ENCODE measurements at places on chromosomes 11 and 22. TPM values are rescaled to one million over a fixed set of nuclear protein-coding genes. Genes with fewer than 3 reads are reported as not detected.

DNA sequence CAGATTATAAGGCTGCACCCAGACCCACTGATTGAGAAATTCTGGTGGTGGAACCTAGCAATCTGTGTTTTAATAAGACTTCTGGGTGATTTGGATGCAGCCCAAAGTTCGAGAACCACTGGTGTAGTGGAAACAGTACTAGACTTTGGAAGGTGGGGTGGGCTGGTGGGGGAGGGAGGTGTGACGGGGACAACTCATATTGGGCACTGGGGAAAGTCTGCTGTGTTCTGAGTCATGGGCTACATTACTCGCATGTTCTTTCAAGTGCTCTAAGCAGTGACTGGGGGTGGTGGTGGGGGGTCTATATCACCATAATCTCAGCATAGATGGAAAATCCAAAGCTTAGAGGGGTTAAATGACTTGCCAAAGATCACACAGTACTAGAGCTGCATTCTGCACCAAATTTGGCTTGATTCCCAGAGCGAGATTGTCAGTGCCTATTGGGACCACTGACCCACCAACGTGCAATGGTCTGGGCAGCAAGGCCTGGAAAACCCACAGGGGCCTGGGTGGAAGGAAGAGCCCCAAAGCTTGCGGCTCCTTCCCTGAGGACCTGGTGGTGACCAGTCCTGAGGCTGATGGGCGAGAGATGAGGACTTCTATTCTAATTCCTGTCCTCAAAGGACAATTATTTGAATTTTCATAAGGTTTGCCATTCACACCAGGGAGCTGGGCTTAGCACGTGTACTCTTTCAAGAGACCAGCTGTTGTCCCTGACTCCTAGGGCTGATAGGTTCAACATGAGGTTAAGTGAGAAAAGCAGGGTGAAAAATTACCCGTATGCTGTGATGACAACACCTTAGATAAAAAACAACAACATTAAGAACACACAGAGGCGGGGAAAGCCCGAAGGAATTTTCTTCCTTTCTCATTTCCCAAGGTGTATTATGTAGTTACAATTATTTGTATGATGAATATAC, 77.5 kb upstream of the NARS2 start:
- H3K27ac ChIP-seq = no peak overlapping the region
- H3K4me1 ChIP-seq = no peaks in the 10 kb centered on the region
- no peak for DNase-seq

HMOX1 gene
- total RNA-seq = 52.5 TPM

TRIM48 gene
- total RNA-seq = not detected

- H3K27me3 ChIP-seq = no peaks in the 10 kb centered on the region
- no peaks in the 10 kb centered on the region for H3K36me3 ChIP-seq
- no peak overlapping the region for H3K4me3 ChIP-seq
- H3K27ac ChIP-seq = no peak overlapping the region
These were observed 1134.1 kb upstream of the CCDC90B start for GRCh38 chr11:84420271-84420670.

- H3K4me1 ChIP-seq = peaks cover 1% of the 10 kb centered on the region
- no peaks in the 10 kb centered on the region for H3K27me3 ChIP-seq
- H3K4me3 ChIP-seq = no peak overlapping the region
- peak overlapping the region; percentile 89 for H3K27ac ChIP-seq
These were observed 106.4 kb upstream of the ANO1 start for GRCh38 chr11:69971741-69972140.

HEPN1 gene
- total RNA-seq = not detected

GUCY1A2 gene
- 2.2 TPM for total RNA-seq

DNA sequence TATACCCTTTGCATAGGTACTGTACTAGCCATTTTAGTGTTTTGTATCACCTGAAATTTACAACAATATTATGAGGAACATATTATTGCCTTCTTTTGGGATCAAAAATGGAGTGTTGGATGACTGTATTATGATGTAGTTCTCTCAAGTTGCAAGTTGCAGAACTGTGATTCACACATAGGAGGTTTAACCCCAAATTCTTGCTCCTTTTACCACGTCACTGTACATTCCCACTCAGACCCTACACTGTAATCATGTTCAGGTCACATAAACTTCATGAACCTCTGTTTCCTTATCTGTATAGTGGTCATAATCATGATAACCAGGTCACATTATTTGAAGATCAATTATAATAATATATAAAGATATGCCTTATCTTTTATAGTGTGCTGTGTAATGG, 925.1 kb upstream of the TENM4 start:
- H3K27me3 ChIP-seq = no peaks in the 10 kb centered on the region
- H3K4me3 ChIP-seq = no peak overlapping the region
- no peaks in the 10 kb centered on the region for H3K4me1 ChIP-seq
- no peak overlapping the region for H3K27ac ChIP-seq

- no peaks in the 10 kb centered on the region for H3K36me3 ChIP-seq
- no peaks in the 10 kb centered on the region for H3K27me3 ChIP-seq
- H3K4me1 ChIP-seq = peaks cover 14% of the 10 kb centered on the region
- peak overlapping the region; percentile 51 for H3K27ac ChIP-seq
These were observed 12.7 kb downstream of the DUSP8 start for GRCh38 chr11:1559111-1559951.

DNA sequence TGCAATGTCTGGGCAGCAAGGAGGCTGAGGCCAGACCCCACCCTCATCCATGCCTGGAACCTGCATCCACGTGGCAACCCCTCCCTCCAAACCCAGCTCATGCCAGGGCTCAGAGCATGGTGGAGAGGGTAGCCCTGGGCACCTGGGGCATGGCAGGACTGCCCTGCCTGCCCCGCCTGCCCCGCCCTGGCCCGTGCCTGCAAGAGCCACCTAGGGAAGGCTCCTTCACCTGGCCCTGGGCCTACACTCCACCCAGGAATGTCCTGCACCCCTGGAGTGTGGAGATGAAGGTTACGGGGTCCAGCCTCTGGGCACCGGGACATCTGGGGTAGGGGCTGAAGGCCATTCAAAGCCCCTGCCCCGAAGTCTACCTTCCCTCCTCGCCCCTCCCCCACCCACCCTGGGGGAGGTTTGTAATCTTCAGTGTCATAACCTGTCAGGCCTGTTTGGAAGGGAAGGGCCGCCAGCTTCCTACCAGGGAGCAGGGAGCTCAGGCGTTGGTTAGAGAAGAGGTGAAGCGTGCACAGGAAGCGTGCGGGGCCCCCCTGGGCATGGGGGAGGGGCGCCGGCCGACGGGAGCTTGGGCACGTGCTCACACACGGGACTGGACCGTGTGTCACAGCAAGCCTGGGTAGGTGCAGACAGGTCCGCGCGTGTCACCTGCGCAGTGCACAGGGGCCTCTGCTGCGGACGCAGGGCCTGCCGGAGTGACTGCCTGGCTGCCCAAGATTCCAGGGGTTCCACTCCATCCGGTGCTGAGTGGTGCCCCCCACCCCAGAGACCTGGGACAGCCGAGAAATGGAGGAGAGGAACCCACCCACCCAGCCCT, 30.7 kb upstream of the TH start:
- H3K27ac ChIP-seq = no peak overlapping the region
- no peaks in the 10 kb centered on the region for H3K27me3 ChIP-seq
- no peak overlapping the region for H3K4me3 ChIP-seq
- DNase-seq = no peak
- no peaks in the 10 kb centered on the region for H3K36me3 ChIP-seq

GRCh38 chr11:69309631-69310280, 15.8 kb downstream of the MYEOV start:
- no peak overlapping the region for H3K4me3 ChIP-seq
- H3K27me3 ChIP-seq = no peaks in the 10 kb centered on the region
- no peak overlapping the region for H3K27ac ChIP-seq
- DNase-seq = no peak
- H3K4me1 ChIP-seq = peaks cover 13% of the 10 kb centered on the region

DNA sequence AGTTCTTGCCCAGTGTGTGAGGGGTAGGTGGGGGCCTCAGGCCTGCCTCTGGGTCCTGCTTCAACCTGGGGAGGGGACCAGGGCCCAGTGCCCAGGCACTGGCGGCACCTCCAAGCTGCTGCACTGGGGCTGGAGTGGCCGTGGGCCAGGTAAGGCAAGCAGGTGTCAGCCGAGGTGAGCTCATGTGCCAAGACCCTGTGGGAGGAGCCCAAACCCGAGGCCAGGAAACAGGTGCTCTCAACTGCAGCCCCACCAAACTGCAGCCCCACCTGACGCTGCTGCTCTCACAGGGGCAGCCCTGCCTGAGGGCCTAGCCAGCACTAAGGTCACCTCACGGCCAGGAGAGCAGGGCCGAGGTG, 18.1 kb upstream of the GNB1L start:
- H3K4me1 ChIP-seq = no peaks in the 10 kb centered on the region
- H3K27me3 ChIP-seq = no peaks in the 10 kb centered on the region
- DNase-seq = peak; percentile 21
- no peak overlapping the region for H3K4me3 ChIP-seq

BTBD18 gene
- not detected for total RNA-seq

GRCh38 chr22:47586038-47586437, 823.6 kb downstream of the TBC1D22A start:
- peaks cover 11% of the 10 kb centered on the region for H3K27me3 ChIP-seq
- H3K27ac ChIP-seq = no peak overlapping the region
- no peak for DNase-seq
- H3K4me3 ChIP-seq = no peak overlapping the region
- H3K4me1 ChIP-seq = no peaks in the 10 kb centered on the region

DNA sequence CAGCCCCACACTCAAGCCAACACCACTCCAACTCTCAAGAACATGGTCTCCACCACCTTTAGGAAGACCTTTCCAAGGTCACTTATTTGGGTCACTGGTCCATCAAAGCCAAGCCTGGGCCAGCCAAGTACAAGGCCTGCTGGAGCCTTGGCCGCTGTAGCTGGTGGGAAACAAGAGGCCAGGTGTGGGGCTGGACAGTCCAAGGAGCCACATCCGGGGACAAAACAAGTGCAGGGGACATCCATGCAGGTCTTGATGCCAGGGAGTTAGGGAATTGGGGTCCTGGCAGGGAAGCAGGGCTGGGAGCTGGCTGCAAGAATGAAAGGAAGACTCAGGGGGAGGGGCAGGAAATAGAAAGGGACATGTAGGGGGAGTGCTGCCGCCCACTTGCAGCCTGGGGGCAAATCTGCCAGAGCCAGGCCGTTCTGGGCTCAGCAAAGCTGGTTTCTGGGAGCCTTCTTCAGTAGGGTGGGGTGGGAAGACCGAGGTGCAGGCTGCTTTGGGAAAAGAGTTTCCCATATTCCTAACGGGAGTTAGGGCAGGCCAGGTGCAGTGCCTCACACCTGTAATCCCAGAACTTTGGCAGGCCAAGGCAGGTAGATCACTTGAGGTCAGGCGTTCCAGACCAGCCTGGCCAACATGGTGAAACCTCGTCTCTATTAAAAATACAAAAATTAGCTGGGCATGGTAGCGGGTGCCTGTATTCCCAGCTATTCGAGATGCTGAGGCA, 69.5 kb upstream of the ATXN10 start:
- DNase-seq = no peak
- no peaks in the 10 kb centered on the region for H3K4me1 ChIP-seq
- no peak overlapping the region for H3K27ac ChIP-seq
- no peaks in the 10 kb centered on the region for H3K36me3 ChIP-seq
- no peaks in the 10 kb centered on the region for H3K27me3 ChIP-seq

DNA sequence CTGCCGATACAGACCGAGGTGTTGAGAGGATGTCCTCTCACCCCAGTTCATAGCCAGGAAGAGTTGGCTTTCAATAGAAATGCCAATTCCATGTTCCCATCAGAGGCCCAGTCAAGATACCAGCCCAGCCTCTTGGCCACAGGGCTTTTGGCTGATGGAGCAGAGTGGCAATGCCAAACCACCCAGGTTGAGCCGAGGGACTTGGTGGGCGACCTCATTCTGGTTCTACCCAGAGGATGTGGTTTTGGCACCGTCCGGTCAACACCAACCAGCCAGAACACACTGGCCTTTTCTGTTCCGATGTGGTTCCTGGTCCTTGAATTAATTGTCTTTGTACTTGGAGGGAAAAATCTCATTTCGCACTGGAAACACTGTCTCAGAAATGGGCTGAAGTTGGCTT, 60.5 kb downstream of the COMMD9 start:
- H3K4me3 ChIP-seq = no peak overlapping the region
- no peaks in the 10 kb centered on the region for H3K4me1 ChIP-seq
- DNase-seq = no peak
- no peaks in the 10 kb centered on the region for H3K36me3 ChIP-seq
- no peaks in the 10 kb centered on the region for H3K27me3 ChIP-seq

STIM1 gene
- total RNA-seq = 36.4 TPM

C11orf52 gene
- total RNA-seq = 6.4 TPM

SCGB1D2 gene
- not detected for total RNA-seq

APOL6 gene
- total RNA-seq = 37.9 TPM

DNA sequence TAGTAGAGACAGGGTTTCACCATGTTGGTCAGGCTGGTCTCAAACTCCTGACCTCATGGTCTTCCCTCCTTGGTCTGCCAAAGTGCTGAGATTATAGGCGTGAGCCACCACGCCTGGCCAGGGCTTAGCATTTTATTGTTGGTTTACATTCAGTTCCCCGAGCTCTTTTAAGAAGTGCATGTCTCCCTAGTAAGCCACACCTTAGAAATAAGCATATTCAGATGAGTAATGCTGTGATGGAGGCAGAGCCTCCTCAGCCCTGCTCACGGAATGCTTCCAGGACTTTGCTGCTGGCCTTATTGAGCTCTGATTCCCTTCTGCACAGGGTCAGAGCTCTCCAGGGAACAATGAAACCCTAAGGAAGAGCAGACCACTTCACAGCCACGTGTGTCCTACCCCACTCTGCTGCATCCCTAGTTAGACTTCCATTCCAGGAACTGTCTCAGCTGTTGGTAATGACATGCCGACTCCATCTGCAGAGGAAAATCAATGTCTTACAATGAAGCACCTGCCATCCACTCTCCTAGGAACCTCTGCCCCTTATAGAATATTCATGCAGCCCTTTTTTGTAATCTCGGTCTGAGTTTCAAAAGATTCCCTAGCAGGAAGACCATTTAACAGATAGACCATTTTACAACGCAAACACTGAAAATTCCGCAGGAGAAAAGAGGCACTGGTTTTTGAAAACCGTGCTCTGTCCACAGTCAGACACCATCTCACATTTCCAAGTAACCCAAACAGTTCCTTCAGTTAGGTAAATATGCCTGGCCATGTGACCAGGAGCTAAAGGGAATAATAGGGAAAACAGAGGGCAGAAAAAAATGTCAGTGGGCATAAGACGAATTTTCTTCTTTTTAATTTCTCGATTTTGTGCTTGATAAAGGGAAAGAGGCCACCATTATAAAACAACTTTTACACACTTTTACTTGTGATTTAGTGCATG, 1.7 kb upstream of the JAM3 start:
- H3K27ac ChIP-seq = no peak overlapping the region
- no peaks in the 10 kb centered on the region for H3K36me3 ChIP-seq
- no peak overlapping the region for H3K4me3 ChIP-seq
- no peak for DNase-seq

DNA sequence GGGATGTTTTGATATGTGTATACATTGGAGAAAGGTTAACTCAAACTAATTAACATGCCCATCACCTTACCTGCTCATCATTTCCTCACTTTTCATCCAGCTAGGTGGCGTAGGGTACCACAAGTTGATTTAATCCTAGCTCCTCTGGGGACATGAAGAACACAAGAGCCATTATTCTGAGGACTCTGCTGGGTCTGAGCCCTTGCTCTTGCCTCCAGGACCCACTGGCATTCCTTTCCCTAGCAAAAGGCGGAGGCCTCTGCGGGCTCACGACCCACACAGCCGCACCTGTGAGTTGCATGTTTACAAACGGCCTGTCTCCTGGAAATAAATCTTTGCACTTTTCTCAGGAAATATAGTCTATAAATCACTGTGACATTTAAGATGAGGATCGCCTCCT, 871.9 kb downstream of the TBC1D22A start:
- H3K27ac ChIP-seq = no peak overlapping the region
- no peaks in the 10 kb centered on the region for H3K36me3 ChIP-seq
- no peak for DNase-seq
- no peaks in the 10 kb centered on the region for H3K4me1 ChIP-seq

GRCh38 chr11:121841487-121842191, 274.4 kb downstream of the BLID start:
- H3K27me3 ChIP-seq = no peaks in the 10 kb centered on the region
- H3K4me1 ChIP-seq = no peaks in the 10 kb centered on the region
- H3K27ac ChIP-seq = no peak overlapping the region
- H3K36me3 ChIP-seq = no peaks in the 10 kb centered on the region
- no peak for DNase-seq

TBX10 gene
- total RNA-seq = 0.34 TPM

PKP3 gene
- total RNA-seq = 1.5 TPM

Data from right lobe of liver (tissue), 6 donors.